T-helper 17 cell (primary cell): ENCODE measurements at places on chromosomes 6 and 20.

DNA sequence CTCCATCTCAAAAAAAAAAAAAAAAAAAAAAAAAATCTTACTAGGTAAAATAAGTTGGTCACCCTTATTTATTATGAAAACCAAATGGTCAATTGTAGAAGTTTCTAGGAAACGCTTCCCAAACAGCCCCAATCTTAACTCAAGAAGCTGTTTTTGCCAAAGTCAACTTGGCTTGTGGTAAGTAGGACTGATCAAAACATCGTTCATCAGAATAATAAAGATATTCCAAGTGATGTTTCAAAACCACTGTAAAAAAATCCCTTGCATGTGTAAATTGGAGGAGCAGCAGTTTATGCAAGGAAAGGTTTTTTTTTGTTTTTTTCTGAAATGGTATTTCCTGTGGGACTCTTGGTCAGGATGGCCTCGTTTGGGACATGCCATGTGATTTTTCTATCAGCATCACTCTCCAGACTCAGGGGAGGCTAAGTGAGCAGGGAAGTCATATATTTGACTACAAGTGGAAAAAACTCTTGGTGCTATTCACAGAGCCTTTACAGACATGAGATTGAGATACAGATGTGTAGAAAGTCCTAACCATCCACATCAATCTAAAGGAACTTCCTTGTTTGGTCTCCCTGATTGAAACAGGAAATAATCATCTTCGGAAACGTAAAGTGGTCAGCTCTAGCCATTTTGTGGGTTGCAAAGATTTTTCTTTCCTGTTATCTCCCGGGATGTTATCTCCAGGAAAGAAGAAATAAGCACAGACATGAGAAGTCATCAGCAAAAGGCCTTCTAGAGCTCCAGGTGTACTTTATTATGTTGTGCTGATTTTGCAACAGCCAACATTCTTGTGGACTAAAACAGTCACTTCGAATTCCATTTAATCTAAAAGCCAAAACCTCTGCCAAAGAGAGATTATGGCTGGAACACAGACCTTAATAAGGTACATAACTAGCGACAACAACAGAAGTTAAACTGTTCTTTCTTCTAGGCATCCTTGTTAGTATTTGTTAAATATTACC is 177.8 kb downstream of the EDN1 start:
- no peak for DNase-seq

DNA sequence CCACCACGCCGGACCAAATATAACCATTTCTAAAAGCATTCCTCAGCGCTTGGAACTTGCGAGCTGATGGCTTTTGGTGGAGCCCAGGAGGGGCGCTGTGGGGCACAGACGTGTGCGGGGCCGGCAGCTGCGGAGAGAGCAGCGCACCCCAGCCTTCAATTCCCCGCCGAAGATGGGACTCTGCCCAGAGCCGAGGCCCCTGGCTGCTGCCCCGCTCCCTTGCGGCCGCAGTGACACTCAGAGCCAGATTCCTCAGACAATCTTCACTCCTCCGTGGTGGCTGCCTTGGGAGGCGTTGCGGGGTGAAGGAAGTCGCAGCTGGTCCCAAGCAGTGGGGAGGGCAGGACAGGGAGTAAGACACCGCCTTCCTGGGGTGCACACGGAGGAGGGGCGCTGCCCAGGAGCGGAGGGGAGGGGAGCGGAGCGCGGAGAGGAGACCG is 87.7 kb downstream of the TMEM242 start:
- peak; percentile 36 for DNase-seq

DNA sequence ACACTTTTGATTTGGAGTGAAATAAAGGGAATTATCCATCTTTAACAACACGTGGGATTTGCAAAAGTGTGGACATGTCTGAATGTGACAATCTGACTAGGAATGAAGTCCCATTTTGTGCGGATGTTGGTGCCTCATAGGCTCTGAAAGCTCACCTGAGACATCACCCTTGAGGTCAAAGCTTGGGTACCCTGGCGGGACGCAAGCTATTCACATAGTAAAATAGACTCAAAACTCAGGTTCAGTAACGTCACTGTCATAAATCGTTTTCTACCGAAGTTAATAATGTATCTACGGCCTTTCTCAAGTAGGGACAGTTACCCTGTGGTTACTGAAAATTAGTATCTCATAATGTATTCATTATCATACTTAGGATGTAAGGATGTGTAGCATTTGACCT is 61.8 kb downstream of the AKAP12 start:
- DNase-seq = no peak

DNA sequence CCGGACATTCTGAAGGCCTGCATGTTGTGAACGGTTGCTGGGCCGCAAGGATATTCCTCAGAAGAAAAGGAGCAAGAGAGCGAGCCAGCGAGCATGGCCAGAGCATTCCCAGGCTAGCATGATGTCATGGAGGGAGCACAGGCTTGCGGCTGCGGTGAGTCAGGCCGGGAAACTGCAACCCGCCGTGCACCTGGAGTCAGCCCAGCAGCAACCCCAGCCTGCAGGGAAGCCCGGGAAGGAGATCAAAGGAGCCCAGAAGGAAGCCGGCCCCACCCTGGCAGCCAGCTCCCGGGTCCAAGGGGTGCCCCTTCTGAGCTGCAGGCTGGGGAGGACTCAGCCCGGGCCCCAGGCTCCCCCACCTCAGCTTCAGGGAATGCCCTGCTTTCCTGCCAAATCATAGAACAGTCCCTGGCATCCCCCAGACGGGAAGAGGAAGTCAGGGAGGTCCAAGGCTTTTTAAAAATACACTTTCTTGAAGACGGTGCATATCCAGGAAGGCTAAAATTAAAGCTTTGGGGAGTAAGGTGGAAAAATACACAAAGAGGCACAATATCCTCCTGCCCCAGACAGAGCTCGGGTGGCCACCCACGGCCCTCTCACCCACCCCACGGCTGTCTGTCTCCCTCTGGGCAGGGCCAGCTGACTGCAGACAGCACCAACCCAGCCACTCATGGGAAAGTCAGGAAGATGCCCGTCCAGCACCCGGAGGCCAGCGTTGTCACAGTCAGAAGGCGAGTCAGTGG is 53.7 kb downstream of the BMP7 start:
- no peak for DNase-seq

DNA sequence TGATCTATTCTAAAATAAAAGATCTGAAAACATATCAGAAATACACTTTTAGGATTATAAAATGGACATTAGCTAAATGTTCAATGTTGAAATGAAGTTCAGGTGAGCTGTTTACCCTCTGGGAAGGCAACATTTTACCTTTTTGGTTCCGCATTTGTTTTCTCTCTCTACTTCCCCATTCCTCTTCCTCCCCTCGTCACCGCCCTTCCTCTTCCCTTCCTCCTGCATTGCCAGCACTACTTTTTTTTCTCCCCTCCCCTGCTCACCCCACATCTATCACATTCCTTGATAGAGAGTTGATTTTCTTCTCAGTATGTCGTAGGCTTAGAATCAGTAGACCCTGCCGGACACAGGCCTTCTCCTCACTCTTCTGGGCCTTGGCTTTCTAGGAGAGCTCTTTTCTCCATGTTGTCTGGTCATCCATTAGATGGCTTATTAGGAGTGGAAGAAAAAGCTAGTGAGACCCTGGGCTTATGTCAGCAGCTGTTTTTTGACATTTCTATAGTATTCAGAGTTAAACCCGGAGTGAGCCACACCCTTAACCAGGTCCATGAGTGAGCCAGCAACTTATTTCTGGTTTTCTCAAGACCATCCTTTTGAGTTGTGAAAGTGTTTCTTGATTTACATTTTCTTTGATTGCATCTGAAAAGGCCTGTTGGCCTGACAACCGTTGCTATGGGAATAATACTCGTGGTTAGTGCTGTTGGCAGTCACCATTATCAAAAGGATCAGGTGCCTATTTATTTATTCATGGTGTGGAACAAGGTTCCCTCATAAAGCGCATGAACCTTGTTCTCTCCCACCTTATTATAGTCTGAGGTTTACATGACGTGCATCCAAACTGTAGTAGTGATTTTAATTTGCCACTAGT is 90.9 kb downstream of the DTD1 start:
- DNase-seq = no peak

GRCh38 chr6:11273406-11274065 is 41.1 kb upstream of the NEDD9 start:
- DNase-seq = no peak

DNA sequence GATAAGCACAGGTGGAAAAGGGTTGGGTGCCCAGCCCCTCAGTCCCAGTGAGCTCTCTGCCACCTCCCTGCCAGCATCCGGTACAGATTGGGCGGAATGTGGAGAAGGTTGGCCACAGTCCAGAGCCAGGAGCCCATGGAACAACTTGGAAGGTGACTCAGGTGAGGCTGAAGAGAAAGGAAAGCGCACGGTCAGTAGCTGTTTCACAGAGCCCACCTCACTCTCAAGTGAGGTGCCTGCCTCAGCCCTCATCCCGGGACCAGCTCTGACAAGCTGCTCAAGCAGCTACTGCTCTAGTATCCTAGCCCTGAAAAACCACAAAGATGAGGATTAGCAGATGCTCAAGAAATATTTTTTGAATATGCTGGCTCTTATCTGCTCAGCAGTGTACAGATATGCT is 1.1 kb upstream of the MMP24OS start:
- no peak for DNase-seq

DNA sequence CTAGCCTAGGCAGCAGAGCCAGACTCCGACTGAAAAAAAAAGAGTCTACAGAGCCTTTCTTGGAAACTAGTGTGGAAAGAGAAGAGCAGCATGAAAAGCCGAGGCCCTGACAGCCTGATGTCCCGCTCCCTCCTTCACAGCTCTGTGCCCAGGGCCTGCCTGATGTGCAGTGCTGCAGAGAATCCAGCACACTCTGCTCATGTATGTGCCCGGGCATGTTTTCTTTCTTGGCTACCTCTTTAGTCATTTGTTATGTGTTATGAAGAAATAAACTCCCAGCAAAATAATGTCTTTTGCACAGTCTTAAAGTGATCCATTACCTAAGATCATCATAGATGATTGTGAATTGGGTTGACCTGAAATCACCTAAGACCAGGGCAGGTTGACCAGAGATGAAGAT is 78.1 kb upstream of the EZR start:
- DNase-seq = no peak

DNA sequence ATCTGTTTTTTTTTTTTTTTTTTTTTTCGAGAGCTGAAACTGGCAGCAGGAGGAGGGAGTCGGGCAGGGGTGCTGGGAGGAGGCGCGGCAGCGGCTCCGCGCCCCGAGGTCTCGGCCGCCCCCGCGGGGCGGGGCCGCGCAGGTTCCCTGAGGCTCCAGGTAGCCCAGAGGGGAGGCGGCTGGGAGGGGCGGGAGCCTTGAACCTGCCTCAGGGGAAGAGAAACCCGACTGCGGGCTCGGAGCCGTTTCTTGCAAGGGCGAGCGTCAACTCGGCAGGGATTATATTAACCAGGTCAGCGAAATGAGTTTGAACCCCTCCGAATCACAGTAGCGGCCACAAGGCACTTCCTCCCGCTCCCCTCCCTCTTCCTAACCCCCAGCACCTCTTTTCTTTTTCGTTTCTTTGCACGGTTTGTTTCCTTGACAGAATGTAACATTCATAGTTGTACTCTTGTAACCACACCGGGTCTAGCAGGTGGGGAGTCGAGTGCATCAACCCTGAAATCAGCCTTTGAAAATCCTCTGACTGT is 2.0 kb downstream of the MYB start:
- peak; percentile 56 for DNase-seq

GRCh38 chr6:170131351-170131750 is 159.5 kb downstream of the DLL1 start:
- DNase-seq = no peak

DNA sequence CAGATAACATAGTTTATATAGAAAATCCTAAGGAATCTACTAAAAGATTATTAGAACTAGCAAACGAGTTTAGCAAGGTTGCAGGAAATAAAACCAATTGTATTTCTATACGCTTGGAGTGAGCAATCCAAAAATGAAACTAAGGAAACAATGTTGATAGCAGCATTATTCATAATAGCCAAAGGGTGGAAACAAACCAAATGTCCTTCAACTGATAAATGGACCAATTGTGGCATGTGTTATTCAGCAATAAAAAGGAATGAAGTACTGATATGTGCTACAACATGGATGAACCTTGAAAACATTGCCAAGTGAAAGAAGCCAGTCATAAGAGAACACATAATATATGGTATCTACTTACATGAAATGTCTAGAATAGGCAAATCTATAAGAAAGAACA is 101.0 kb upstream of the VSTM2L start:
- DNase-seq = no peak

DNA sequence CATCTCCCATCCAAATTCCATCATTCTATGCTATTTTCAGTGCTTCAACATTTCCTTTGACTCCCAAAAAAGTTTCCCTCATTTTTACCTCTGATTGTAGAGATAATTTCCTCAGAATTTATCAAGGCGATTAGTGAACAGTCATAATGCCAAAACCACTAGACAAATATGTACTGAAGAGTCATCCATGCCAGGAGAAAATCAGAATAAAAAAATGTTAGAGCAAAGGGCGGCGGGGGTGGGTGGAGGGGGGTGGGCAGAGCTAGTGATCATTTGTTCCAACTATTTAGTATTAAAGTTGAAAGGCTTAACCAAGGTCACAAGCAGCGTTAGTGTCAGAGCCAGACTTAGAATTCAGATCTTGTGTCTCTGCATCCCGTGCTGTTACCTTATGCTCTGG is 5.3 kb upstream of the ADGRF5 start:
- no peak for DNase-seq

GRCh38 chr20:46627234-46627633 is 24.0 kb downstream of the SLC13A3 start:
- no peak for DNase-seq

GRCh38 chr6:50589751-50590470 is 123.4 kb upstream of the TFAP2D start:
- DNase-seq = no peak

DNA sequence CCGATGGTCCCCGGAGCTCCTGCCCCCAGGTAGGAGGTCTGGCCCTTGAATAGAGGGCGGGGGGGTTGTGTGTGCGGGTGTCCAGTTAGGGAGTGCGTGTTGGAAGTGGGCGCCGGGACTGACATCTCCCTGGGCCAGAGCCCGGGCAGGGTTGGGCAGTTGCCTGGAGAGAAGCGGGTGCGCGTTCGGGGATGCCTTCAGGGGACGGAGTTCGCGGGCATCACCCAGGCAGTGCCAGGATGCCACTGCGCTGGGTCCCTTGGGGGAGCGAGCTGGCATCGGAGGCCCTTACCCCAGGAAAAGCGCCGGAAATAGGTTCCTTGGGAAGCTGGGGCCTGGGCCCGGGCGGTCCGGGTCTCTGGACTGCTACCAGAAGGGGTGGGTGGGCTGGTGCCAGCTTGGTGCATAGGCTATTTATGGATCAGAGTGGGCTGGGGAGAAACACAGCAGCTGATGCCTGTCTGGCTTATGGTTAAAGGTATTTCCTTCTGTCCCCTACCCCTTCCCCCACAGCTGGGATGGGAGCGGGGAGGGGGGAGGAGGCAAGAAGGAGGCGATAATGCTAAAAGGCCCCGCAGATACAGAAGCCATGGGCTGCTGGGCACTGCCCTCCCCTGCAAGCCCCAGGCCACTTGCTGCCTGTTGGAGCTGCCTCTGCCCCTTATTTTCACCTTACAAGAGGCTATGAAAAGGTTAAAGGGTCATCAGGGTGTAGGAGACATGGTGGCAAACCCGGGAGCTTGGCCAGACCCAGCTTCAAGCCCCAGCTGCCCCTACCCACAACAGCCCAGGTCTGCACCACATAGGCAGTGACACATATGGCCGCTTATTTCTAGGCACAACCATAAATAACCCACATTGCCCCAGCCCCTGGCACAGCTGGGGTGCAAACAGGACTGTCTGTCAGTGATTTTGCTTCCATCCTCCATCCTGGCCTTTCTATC is 638 bp downstream of the PACSIN1 start:
- DNase-seq = no peak

- DNase-seq = no peak
These were observed 2.1 kb upstream of the HIVEP1 start for GRCh38 chr6:12009876-12010634.

GRCh38 chr20:25987073-25987927 is 290.6 kb upstream of the ZNF337 start:
- peak; percentile 29 for DNase-seq
